Activated T-helper 17 cell treated with anti-CD3 and anti-CD28 coated beads, Interleukin-2, amount 50 U/mL, for 72 hours (primary cell): ENCODE measurements at places on chromosomes 13 and 19. TPM values are rescaled to one million over a fixed set of nuclear protein-coding genes. Genes with fewer than 3 reads are reported as not detected.

Gene SIGLEC8
- total RNA-seq, result not detected

Gene TMEM238
- total RNA-seq, result 7.2 TPM

Gene SIGLEC6
- not detected for total RNA-seq

Gene NRTN
- 0.32 TPM for total RNA-seq

Gene KCNC3
- total RNA-seq, result 12.8 TPM
